ENCODE measurements at places on chromosomes 11 and 22.
A peak's percentile ranks its signal among the peaks of the same experiment; 100 is the strongest.

- DNase-seq: no peak
Measured at GRCh38 chr11:129447654-129448239, 72.1 kb downstream of the BARX2 start.

DNA sequence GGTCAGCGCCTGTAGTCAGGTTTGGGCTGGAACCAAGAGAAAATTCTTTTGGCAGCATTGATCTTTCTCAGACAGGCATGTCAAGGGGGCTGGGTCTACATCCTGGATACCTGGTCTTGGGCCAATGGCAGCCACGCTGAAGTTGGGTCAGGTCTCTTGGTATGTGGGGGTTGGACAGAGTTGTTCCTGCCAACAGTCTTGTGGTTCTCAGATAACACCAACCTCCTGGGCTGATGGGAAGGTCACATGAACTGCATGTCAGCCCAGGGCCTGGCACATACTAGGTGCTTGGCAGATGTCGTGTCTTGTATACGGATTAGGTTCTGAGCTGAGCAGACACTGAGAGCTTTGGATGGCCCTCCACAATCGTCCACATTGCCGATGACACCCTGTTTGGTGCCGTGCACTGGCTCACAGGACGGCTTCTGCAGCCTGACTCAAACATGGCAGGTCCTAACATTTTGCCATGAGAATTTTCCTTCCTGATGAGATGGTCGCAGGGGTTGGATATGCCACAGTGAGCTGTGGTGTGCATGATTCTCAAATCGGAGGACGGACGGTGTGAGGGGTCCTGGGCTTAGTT, 42.0 kb downstream of the FBLN1 start:
- no peak for DNase-seq

GRCh38 chr11:125390946-125391345, 105.1 kb downstream of the FEZ1 start:
- DNase-seq: no peak

GRCh38 chr22:45970705-45971407, 6.1 kb downstream of the WNT7B start:
- no peak for DNase-seq

DNA sequence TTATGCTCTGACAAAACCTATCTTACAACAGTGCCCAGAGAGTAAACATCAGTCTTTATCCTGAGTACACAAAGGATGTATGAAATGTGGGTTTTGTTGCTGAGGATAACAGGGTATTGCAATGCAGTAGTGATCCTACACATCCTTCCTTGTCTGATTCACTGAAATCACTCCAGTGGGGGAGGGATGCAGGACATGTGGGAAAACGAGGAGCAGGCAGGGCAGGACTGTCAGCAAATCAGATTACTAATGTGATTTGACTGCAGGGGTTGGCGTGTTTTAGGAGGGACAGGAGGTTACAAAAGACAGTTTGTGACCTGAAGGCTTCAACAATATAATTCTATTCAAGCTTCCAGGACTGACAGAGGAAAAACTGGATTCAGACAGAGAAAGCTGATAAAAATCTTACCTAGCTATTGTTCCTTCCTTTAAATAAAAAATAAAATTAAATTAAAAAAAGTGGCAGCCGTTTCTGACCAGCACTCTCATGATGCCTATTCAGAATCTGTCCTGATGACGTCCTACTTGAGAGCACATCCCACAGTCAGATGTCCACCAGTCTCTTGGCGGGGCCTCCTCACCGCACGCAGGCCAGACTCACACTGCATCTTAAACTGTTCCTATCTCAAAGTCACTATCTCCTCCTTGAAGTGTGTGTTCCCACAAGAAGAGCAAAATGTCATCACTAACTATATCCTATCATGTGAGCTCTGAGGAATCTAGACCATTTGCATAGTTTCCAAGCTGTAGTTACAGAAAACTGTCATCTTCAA, 50.6 kb upstream of the MN1 start:
- peak; percentile 5 for DNase-seq

- no peak for DNase-seq
Measured at GRCh38 chr11:58592760-58593472, 14.1 kb downstream of the ZFP91 start.

DNA sequence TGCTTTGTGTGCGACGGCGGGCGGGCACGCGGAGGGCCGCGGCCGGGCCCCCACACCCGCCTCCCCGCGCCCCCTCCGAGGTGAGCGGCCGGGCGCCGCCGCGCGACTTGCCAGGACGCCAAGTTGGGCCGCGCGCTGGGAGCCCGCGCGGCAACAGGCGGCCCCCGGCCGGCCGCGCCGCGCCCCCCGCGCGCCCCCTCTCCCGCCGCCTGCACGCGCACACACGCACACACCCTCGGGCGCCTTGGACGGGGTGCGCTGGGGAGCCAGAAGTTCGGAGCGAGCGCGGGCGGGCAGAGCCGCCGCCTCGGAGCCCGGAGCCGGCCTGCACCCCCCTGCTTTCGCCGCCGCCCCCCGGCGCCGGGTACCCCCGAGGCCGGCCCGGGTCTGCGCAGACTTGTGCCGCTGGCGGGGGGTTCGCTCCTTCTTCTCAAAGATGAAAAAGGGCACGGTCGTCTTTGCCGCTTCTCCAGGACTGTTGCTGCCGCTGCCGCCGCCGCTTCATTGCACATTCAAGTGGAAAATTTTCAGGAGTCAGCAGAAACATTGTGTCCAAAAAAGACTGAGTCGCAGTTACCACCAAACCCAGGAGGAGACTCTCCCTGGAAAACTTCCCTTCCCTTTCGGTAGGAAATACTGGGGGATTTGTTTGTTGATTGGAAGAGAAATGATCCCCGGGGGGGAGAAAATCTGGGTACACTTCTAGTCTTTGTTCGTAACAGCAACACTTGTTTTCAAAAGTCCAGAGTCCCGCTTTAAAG, 895 bp downstream of the TEAD1 start:
- no peak for DNase-seq

- DNase-seq: no peak
Measured at GRCh38 chr11:106943089-106943488, 75.2 kb downstream of the GUCY1A2 start.

- DNase-seq: no peak
Measured at GRCh38 chr11:130940706-130941105, 24.4 kb upstream of the SNX19 start.

DNA sequence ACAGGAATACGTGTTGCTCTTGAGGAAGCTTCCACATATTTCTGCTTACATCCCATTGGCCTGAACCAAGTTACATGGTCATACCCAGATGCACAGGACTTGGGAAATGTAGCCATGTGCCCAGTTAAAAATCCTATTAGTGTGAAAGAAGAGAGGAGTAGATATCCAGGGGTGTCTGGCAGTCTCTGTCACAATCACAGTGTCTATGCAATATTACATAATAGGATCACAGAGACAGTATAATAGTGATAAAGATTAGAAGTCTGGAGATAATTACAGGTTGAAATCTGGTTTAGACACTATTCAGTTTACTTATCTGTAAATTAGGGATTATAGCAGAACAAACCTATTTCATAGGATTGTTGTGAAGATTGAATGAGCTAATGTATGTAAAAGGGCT, 62.6 kb upstream of the SLC6A5 start:
- no peak for DNase-seq

DNA sequence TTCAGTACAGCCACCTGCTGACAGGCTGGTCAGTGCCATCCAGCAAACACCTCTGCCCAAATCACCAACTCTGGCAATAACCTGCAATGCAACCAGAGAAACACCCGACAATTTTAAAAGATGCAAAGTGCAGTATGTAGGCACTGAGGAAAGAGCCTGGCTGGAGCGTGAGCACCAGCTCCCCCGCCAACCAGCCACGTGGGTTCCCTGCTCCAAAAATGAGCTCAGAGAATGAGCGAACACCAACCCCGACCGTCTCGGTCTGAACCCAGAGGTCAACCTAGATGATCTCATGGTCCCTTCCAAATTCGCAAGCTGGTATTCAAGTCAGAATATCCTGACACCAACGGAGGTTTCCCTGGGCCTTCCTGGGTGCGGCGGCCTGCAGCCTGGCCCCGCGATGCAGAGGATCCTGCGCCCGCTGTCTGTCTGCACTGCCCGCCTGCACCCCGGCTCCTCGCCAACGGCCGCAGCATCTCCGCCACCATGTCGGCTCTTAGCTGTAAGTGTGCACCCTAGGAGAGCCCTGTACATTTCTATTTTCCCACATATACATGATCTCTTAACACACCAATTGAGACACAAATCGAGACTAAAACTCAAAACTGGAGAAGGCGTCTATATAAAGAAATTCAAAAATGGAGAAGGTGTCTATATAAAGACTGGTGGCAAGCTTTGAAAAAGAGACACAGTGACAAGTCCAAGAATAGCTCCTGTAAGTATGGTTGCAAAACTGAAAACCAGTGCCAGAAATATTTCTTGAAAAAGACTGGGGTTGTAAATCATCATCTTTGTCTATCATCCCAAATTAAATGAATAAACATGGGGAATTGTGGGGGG, 22.8 kb downstream of the TMEM184B start:
- no peak for DNase-seq

DNA sequence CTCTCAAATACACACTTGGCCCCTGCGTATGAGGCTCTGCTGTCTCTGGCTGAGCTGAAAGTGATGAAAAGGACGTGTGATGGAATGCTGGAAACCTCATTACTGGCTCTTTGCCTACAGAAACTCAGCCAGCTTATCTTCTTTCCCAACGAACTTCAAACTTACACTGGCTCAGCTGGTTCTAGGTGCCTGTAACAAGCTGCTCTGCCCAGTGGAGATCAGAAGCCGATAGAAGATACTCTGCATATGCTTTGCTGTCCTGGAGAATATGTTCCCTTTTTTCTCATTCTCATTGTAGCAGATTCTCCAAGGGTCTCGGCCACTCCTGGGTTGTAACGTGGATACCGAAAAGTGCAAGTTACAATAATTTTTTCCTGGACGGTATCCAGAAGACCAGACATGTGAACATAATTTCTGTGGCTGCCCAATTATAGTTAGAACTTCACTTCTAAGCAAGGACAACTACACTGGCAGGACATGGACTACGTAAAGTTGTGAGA, 405.3 kb upstream of the CCDC90B start:
- DNase-seq: peak; percentile 12

DNA sequence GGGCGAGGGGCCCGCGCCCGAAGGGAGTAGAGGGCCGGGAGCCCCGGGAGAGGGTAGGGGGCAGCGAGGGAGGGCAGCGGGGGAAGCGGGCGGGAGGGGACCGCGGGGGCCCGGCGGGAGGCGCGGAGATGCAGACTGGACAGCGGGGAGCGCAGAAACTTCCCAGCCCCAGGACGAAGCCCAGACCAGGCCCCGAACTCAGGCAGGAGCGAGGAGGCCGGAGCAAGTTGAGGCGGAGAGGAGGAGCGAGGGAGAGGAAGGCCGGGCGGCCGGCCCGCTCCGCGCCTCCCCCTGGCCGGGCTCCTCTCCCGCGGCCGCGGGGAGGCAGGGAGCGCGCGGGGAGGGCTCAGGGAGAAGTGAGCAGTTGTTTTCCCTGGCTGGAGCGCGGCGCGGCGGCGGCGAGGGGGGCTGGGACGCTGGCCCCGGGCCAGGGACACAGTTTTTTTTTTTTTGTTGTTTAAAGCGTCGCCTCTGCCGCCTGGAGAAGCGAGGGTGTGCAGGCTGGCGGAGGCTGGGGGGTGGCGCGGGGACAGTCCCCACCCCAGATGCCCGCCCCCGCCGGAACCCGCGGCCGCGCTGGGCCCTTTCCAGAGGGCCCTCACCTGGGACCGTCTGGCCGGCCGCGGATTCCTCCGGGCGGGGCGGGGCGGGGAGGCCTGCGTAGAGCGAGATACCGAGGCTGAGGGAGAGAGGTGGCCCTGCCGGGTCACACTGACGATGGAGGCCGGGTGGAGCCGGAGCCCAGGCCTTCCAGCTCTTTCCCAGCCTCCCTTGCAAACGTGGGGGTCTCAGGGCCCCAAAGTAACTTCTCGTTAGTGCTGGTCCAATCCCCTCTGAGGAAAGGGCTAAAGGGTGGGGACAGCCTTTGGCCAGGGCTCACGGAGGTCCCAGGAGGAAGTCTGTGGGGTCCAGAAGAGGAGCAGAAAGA, at the start of gene LTBP3:
LTBP3 (minus strand) TSS at position 358 of the 928 bp plus-strand sequence. CDS start 400 bp downstream, outside the sequence.
- DNase-seq: no peak

DNA sequence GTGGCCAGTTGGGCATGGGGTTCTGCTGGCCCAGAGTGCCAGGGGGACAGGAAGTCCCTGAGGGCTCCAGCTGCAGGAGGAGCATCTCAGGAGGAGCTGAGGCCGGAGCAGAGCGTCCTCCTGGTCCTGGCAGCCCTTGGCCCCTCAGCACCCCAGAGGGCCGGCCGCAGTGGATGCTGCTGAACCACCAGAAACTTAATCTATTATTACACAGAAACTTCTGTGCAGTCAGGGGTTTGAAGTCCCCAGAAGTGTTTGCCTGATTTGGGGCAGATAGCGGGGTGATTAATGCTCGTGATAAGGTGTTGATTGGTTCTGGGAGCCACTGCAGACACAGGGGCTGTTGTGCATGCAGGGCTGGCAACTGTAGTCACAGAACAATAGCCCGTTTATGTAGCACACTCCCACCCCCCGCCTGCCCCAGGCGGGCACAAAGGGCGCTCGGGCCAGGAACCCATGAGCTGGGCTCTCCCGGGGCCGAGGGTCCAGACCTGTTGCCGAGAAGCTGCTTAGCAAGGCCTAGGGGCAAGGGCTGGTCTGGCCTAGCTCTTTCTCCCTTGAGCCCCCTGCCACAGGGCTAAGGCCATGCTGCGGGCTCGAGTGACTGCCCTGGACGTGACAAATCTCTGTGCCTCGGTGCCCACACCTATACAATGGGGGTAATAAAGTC, 29.0 kb upstream of the KCNQ1OT1 start:
- no peak for DNase-seq

DNA sequence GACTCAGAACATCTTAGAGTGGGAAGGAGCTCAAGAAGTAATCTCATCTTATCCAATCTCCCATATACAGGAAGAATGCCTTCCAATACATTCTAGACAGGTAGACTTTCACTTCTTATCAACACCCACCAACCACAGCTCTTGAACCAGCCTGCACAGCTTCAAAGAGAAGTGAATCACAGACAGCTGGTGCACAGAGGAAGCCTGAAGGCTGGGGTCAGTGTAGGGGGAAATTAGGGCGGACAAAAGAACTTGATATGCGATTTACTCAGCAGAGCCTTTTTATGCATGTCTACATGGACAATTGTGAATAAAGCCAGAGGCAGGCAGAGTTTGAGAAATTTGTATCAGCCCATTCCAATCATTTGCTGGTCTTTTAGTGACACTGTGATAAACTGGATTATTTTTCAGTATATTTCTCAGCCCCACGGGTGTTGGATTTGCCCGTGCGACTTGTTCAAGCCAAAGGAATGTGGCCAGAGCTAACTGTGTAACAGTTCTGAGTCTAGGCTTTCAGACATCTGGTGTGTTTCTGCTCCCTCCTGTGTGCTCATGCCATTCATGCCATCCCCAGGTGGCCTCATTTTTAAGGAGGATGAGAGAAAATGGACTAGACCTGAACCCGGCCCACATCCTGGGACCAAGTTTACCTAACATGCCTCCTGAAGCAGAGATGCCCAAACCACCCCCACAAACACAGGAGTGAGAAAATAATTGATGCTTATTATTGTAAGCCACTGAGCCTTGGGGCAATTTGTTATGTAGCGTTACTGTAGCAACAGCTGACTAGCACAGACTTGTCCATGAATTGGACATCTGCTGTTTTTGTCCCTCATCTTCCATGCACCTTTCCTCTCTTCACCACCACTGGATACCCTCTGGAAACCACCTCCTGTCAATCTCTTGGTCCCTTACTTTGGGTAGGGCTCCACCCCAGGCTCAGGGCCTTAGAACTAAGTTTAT, 137.5 kb upstream of the HSD17B12 start:
- no peak for DNase-seq

Data from epithelial cell of prostate (primary cell).